NCI-H1436 treated with DMSO at 0.1 percent for 48 hours (cell line): ENCODE measurements at places on chromosomes 6 and 20.

DNA sequence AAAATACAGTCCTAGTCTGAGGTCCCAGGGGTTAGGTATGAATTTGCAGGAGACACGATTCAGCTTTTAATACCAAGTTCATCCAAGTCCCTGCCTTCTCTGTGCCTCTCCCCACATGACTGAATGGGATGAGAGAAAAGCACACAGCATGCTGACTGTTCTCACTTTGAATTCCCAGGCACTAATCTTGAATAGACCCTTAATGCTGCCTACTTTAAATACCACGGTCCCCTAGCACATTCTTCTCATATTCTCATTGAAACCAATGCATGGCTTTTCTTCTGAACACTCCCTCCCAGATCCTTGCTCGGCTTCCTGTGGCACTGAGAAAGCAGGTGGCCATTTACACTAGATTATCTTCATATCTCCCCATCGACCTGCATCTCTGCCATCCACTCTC lies 30.1 kb upstream of the SCAF8 start:
- DNase-seq: no peak

DNA sequence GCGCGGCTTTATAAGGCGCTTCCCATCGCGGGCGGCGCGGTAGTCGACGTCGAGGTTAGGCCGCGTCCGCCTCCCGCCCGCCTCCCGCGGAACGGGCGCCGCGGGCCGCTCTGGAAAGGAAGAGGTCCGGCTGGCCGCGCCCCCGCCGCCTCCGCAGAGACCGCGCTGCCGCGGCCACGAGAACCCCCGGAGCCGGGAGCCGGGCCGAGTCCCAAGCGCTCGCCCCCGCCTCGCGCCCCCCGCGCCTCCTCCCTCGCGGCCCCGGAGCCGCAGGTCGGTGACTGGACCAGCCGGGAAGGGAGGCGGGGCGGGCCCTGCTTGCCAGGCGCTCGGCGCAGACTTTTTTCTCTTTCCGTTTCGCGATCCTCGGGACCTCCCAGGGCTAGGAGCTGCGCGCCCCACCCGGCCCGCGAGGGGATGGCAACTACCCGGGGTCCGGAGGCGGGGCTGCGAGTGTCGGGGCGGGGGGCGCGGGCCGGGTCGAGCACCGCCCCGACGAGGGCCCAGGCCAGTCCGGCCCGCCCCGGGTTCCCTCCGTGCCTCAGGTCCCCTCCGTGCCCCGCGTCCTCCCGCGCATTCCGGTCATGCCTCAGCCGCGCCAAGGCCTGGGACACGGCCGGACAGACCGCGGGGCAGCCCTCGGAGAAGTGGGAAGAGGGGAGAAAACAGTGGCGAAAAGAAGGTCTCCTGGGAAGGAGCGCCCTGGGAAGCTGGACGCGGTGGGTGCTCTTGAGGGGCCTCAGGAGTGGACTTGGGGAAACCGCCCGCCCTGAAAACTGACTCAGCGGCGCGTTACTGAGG lies 417 bp upstream of the PXDC1 start:
- no peak for DNase-seq

DNA sequence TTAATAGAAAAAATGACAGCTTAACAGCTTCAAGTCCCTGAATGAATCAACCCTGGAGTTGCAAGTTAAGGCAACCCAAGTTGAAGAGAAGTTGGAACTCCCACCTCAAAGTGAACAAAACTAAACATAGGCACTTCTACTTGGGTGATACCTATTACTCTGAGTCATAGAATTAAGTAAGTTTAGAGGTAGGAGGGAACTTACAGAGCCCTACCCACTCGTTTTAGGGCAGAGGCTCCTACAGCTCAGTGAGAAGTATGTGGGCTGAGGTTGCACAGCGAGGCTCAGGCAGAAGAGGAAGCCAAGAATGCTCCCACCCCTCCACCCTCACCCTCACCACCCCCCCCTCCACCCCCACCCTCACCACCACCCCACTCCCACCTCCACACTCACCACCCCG lies 42.2 kb downstream of the NFATC2 start:
- DNase-seq: peak; percentile 0

DNA sequence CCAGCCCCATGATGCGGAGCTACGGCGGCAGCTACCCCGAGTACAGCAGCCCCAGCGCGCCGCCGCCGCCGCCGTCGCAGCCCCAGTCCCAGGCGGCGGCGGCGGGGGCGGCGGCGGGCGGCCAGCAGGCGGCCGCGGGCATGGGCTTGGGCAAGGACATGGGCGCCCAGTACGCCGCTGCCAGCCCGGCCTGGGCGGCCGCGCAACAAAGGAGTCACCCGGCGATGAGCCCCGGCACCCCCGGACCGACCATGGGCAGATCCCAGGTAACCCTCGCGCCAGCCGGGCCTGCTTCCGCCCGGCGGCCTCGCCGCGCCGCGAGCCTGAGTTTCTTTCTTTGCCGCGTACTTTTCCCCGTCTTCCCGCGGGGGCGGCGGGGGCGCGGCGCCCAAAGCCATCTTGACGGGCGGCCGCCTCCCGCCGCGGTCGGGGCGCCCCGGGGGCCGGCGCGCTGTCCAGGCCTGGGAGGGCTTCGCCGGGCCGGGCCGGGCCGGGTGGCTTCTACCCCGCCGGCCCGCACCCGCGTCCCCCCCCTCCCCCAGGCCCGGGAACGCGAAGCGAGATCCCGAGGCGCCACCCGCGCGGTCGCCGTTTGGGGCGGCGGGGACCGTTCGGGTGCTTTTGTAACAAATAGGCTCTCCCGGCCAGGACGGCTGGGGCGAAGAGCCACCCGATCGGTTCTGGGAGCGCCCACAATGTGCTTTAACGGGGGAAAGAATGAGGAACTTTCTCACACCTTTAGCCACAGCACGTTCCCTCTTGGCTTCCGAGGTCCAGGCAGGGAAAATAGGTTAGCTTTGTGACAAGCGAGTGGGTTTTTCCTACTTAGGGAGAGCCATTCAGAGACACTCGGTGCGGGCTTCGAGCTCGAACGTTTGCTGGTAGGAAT lies 2.3 kb downstream of the ARID1B start:
- no peak for DNase-seq

DNA sequence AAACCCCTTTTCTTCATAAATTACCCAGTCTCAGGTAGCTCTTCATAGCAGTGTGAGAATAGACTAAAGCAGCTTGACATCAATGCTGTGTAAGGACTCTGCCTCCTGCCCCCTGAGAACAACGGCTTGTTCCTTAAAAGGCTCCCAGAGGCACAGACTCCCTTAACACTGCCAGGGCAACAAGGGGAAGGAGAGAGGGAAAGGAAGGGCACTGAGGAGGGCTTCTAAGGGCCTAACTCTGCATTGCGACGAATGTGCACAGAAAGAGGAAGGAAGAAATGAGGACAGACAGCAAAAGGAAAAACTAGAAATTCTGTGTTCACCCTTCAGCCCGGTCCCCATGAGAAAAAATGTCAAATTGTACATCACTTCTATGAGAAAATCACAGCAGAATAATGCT lies 74.0 kb downstream of the AGPAT4 start:
- DNase-seq: no peak

GRCh38 chr6:158611541-158612370 lies 32.8 kb downstream of the DYNLT1 start:
- no peak for DNase-seq

DNA sequence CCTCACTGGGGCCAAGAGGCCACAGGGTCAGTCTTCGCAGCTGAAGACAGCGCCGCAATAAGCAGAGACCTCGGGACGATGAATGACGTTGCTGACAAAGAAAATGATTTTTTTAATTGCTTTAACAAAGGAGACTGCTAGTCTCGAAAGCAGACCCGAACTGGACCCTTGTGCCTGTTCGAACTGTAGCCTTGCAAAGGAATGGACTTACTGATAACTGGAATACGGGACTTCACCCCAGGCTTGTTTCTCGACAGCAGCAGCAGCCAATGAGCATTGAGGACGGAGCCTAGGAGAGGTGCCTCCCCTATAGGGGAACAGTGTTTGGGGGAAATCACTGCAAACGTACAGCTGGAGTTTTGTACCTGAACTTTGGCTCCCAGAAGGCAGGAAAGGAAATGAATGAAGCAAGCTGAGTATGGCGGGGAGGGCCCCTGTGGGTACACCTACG lies 1.3 kb upstream of the TAF4 start:
- no peak for DNase-seq

GRCh38 chr6:13604546-13605416 lies 10.4 kb upstream of the NOL7 start:
- DNase-seq: no peak

GRCh38 chr20:9996944-9997343 lies 37.8 kb upstream of the ANKEF1 start:
- no peak for DNase-seq

DNA sequence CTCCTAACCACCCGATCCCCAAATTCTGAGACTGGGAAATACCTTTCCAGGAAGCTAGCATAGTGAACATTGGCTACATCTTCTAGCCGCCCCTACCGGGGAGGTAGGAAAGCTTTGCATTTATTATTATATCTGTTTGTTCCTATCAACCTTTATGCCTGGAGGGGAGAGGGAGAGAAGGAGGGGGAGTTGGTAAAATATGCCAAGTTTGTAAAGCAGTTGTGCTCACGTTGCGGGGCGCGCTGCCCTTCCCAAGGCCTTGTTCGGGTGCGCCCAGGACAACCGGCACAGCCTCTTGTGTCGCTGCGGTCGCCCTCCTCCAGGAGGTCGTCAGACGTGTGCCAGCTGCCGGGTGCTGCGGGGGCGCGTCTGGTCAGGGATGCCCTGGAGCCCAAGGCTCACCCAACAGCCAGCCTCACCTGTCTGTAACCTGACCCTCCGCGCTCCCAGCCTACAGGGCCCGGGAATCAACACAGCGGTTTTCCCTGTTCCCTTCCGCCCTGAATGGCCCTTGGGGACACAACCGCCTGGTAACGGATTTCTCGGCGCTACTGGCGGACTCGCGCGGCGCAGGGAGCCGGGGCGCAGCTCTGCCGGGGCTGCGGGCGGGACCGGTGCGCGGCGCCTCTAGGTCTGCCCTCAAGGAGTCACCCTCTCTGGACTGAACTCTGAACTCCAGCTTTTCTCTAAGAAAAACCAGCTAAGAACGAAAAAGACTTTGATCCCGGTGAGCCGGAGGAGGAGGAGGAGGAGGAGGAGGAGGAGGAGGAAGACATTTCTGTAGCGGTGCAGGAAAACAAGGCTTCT lies 1.1 kb upstream of the OVOL2 start:
- DNase-seq: no peak

DNA sequence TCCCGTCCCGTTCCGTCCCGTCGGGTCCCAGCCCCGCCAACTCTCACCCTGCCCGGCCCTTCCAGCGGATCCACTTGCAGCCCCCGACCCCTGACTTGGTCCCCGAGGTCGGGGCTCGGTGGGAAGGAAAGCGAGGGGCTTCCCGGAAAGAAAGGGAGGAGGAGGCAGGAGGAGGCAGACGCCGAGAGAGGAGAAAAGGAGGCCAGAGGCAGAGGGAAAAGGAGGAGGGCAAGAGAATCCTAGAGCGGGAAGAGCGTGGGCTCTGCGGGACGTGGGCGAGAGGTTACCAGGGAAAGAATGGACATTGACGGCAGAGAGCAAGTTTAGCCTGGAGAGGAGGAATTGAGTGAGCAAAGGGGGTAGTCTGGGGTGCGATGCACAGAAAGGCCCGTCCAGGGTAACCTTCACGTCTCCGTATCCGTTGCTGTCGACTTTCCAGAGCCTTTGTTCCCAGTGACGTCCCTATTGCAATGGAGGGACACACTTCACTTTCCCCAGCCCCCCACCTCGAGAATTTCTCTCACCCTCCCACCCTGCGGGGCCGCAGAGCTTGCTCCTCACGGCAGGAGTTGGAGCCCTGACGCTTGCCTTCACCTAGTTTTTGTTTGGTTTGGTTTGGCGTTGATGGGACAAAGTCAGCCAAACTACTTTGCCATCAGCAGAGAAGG lies 477 bp upstream of the MOXD1 start:
- DNase-seq: no peak

- no peak for DNase-seq
Measured at GRCh38 chr6:11236915-11237314, 4.4 kb upstream of the NEDD9 start.

GRCh38 chr6:119257726-119258125 lies 91.8 kb downstream of the MAN1A1 start:
- no peak for DNase-seq
